ENCODE measurements at places on chromosomes 2 and 18.

DNA sequence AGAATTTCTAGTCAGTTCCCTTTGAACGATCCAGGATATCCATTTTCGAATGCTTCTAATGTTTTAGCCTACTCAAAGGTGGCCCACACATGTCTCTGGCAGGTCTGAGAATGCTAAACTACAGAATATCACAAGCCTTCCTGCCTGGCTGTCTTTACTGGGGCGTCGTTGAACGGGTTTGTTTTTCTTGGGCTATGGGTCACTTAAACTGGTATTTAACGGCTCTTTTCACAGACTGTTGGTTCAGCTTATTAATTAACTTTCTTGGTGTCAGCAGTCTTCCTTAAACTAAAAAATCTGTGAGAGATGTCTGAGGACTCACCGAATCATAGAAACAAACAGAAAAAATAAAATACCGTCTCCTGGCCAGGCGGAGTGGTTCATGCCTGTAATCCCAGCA lies 563.2 kb upstream of the NRP2 start:
- DNase-seq: no peak

DNA sequence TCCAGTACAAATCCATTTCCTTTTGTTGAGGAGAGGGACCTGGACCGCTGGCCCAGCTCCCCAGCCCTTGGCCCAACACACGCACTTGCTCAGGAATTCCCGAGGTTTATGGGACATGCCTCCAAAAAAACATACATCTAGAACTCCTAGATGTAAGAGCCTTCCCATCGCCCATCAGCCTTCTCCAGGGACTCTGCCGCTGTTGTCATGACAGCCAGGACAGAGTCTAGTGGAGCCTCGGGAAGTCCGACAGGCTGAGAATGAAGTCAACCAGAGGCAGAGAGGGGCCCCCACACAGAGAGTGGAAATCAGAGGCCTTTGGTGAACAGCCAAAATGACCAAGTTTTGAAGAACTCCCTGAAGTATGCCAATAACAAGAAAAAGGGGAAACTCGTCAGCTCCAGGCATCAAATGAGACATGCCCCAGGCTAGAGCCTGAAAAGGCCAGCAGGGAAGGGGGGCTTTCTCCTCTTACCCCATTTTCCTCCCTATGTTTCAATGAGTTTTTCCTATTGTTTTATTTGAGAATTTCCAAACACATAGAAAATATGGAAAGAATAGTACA lies 43.2 kb upstream of the CAB39 start:
- no peak for DNase-seq

DNA sequence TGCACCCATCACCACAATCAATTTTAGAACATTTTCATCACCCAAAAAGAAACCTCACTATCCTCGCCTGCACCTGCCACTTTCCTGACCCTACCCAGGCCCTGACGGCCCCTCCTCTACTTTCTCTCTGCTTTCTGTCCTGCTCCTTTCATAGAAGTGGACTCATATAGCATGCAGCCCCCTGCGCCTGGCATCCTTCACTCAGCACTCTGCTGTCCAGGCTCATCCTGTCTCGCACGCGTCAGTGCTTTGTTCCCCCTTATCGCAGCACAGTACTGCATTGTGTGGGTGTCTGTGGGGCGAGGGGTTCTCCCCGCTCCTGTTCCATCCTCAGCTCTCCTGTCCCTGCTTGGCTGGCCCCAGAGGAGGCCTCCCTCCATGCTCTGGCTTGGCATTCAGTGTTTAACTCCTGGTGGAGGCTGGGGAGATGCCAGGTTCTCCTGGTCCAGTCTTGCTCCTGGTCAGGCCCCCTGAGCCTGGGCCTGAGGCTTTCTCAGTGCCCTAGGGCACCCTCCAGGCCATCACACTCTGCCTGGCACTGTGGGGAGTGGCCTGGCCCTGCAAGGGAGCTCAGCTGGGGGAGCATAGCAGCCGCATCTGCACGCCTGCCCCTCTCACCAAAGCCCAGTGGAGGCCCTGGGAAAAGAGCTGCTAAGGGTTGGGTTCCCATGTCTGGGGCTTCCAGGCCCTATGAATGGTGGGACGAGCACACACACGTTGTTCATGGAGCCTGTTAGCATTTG lies 6.6 kb upstream of the TUBB6 start:
- no peak for DNase-seq

- no peak for DNase-seq
These were observed 153.8 kb downstream of the COL6A3 start for GRCh38 chr2:237260039-237260620.

GRCh38 chr2:19171409-19171808 lies 187.0 kb downstream of the OSR1 start:
- DNase-seq: no peak

DNA sequence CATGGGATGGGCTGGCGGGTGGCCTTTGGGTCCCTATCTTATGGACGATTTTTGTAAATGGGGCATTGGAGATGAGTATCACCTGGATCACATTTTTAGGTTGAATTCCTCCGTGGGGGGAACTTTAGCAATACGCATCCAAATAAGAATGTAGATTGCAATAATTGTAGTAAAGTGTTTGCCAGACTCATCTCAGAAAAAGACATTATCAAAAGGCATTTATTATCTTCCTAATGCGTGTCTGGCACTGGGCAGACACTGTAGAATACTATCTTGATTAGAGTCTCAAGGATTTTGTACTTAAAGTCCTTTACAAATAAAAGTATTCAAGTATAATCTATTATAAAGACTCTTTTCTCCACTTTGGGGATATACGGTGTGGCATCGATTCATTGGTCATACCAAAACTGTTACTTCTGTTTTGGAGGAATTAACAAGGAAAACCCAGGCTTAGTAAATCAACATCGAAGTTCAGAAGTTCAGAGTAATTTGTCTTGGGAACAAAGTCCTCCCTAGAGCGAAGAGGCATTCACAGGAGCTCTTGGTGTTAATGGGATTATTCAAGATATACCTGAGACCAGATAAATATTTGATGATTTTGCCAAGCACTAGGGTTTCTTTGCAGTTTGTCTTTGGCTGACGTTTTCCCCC lies 578 bp upstream of the ACKR3 start:
- no peak for DNase-seq

DNA sequence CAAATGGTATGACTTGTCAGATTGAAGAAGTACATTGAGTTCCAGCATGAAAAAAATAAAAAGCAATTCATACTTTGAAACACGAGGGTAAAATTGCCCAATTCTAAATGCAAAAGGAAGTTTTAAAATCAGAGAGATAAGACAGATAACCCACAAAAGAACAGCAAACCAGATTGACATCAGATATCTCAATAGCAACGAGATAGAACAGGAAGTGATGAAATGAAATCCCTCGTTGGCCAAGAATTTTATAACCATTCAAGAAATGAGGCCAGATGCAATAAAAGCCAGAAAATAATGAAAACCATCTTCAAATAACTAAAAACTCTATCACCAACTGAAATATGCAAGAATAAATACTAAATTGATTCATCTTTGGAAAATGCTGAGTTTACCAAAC lies 172.8 kb downstream of the CD226 start:
- DNase-seq: no peak

GRCh38 chr2:25201265-25201664 lies 32.9 kb upstream of the POMC start:
- DNase-seq: no peak

GRCh38 chr2:96154506-96155380 lies 9.5 kb upstream of the DUSP2 start:
- DNase-seq: no peak

- DNase-seq: no peak
These were observed 44.1 kb upstream of the RND3 start for GRCh38 chr2:150531591-150531990.

- DNase-seq: no peak
These were observed 109.9 kb downstream of the DPP4 start for GRCh38 chr2:161964160-161964559.

GRCh38 chr18:34859496-34859895 lies 149.4 kb downstream of the DTNA start:
- DNase-seq: no peak

- DNase-seq: no peak
These were observed 237.3 kb downstream of the CALCRL start for GRCh38 chr2:187210726-187211125.

GRCh38 chr2:215413974-215414373 lies 21.9 kb downstream of the FN1 start:
- DNase-seq: no peak

DNA sequence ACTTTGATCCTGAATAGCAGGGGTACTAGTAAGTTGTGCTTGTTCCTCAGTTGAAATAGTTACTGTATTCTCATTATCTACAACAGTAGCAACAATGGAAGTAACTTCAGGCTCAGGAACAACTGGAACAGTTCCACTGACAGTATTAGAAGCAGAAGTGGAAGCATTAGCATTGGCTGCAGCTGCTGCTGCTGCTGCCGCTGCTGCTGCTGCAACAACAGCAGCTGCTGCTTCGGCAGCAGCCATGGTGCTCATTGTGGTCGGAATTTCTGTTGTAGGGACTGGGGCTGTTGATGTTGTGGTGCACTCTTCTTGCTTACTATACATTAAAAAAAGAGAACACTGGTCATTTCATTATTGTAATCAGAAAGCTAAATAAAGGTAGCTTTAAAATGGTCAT lies 40.8 kb downstream of the PRPF40A start:
- DNase-seq: no peak

- no peak for DNase-seq
These were observed 57.7 kb downstream of the RNU4ATAC start for GRCh38 chr2:121588357-121588756.

- no peak for DNase-seq
These were observed 84.9 kb downstream of the MAPK4 start for GRCh38 chr18:50644807-50645206.

GRCh38 chr2:236637686-236638569 lies 68.3 kb downstream of the ACKR3 start:
- DNase-seq: no peak

GRCh38 chr18:59052965-59053820 lies 86.5 kb upstream of the SEC11C start:
- no peak for DNase-seq

GRCh38 chr2:239811111-239811781 lies 213.9 kb downstream of the NDUFA10 start:
- DNase-seq: no peak

DNA sequence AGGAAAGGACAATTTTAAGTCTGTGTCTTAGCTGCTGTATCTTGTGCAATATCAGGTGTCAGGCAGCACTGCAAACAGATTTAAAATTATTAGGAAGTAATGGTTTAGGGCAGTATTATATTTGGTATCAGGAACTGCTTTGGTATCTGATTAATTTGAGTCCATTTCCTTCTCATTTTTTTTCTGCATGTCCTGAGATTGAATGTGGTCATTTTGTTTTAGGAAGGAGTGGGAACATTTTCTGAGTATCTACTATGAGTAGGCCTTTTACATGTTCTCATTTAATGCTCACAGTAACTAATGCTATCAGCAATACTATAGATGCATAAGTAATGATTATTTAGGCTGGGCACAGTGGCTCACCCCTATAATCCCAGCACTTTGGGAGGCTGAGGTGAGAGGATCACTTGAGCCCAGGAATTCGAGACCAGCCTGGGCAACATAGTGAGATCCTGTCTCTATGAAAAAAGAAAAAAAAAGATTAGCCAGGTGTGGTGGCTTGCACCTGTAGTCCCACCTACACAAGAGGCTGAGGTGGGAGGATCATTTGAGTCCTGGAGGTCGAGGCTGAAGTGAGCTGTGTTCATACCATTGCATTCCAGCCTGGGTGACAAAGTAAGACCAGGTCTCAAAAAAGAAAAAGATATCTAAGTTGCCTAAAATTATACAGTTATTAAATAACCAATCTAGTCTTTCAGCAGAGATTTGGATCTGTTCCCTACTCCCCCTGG lies 4.7 kb downstream of the FMNL2 start:
- no peak for DNase-seq

DNA sequence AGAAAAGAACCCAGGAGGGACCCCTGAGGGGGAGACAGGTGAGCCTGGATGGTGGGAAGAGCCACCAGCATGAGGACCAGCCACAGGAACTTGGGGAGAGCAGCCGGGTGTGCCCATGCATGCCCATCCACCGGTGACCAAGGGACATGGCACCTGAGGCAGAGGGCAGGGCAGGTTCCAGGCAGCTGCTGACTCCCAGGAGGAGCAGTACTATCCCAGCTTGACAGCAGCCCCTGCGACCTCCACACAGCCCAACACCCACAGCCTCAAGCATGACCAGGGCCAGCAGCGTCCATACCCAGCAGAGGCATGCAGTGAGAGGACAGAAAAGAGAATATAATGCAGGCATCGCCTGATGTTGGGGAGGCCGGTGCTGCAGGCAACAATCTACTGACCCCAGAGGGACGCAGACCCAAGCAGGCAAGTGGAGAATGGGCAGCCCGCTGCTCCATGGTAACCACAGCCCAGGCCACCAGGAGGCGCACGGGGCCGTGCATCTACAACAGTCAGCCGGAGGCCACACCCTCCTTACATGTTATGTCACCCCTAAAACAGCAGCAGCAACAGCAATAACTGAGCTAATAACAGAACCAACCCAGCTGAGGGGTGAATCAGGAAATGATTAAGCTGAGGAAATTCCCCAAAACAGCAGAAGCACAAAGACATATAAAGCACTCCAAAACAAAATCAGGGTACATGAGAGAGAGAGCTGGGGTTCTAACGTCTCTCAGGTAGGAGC lies 44.1 kb downstream of the ANKMY1 start:
- no peak for DNase-seq

Data from NCI-H1417 treated with DMSO at 0.1 percent for 48 hours (cell line).